Left cardiac atrium (tissue), 4 donors: ENCODE measurements at places on chromosomes 12 and 14.

DNA sequence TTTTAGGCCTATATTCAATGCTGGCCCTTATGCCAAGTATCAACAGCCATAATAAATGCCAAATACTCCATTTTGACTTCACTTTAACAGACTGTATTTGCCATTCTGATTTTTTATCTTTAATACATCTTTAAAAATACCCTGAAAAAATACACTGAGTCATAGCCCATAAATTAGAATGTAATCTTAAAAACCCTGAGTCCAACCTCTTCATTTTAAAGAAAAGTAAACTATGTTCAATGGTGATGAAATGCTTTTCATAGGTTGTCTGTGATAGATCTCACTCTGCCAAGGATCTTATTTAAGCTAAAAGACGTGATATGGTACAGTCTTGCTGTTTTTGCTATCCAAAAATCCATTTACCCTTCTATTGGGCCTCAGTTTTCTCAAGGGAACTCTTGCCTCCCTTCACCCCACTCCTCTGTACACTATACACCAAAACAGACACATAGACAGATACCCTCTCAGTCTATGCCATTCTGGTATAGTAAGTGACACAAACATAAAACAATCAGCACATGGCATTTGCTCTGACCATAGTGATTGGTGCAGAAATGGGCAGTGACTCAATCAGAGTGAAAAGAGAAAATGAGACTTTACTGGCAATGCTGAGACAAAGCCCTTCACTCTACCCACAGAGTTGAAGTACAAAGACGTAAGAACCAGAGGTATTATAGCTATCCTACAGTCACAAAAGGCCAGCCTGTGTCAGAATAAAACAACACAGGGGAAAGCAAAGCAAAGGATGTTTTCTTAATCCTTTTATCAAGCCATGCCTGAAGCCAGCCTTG is 49.1 kb downstream of the BTG1 start:
- no peak for DNase-seq

DNA sequence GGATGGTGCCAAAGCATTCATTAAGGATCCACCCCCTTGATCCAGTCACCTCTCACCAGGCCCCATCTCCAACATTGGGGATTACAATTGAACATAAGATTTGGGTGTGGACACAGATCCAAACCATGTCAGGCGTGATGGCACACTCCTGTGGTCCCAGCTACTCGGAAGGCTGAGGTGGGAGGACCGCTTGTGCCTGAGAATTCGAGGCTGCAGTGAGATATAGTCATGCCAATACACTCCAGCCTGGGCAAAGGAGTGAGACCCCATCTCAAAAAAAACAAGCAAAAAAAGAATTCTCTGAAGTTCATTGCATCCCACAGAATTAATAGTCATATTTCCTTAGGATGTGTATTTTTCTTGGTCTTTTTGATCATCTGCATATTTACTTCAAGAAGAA is 34.9 kb downstream of the ZDHHC17 start:
- no peak for DNase-seq

- DNase-seq, result no peak
Observed at GRCh38 chr14:22008766-22009165, 335.1 kb upstream of the OR4E1 start.

DNA sequence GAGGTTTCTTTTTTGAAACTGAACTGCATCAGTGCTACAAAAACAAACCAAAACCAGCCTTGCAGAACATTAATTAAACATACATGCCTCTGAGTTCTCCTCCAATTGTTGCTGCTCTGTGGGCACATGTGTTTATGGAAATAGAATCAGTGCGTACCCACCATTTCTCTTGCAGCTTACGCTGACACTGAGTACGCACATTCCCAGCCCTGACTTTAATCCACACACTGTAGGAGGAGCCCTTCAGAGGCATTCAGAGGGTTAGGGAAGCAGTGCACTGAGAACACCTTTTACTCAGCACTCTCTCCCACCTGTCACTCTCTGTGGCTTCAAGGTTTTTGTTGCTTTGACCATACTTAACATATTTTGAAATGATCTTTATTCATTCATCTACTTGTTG is 250.5 kb upstream of the PWP1 start:
- DNase-seq, result no peak

- DNase-seq, result no peak
Observed at GRCh38 chr12:46403719-46404070, 31.1 kb upstream of the SLC38A2 start.

DNA sequence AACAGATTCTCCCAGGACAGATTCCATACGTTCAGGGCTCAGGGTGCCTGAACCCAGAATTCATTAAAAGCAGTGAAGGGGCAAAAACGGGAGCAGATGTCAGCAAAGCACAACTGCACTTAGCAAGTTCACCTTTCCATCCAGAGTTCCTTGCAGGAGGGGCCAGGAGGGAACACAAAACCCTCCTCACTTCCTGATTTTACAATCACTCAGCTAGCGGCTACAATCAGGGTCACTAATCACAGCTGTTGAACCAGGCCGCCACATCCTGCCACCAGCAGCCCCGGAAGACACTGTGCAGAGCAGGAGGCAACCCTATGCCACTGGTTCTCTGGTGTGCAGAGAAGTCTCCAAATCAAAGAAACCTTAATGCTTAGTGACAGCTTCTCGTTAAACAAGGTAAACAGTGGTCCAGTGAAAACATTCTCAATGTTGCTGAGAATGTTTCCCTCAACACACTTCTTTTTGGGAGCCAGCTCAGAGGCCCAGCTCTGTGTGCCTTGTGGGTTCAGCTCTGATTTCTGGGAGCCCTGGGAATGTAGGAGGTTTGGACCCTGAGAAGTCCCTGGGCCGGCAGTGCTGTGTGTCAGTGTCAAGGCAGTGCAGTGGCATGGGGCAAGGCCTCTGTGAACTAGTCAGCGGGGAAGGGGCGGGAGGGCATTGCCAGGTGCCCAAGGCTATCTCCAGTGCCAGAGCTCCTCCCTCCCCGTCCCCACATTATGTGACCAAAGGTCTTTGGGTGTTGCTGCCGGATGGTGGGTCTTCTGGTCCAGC is 54.5 kb downstream of the VCPKMT start:
- DNase-seq, result no peak

- DNase-seq, result peak; percentile 41
Observed at GRCh38 chr12:130838284-130838950, 633 bp downstream of the STX2 start.

- no peak for DNase-seq
Observed at GRCh38 chr12:18431771-18432170, 170.5 kb downstream of the PIK3C2G start.

GRCh38 chr12:50240096-50240791 is 43.1 kb downstream of the LIMA1 start:
- DNase-seq, result no peak

- no peak for DNase-seq
Observed at GRCh38 chr12:1819571-1819970, 794 bp upstream of the LRTM2 start.

GRCh38 chr14:54443981-54444380 is 2.8 kb upstream of the CNIH1 start:
- no peak for DNase-seq

DNA sequence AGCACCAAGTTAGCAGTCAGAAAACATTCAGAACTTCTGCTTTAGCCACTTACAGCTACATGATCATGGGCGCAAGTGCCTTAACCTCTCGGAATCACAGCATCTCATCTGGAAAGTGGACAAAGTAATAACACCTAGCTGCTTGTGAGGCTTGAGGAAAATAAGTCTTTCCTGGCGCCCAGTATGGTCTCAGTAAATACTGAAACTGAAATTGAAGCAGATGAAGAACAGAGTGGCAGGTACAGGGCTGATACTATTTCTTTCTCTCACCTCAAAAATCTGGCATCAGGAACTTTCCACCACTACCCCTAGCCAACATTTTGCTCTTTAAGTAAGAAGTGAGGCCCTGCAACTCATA is 129.7 kb upstream of the FUT8 start:
- no peak for DNase-seq
